ENCODE measurements at places on chromosomes 3 and 15.

GRCh38 chr3:132445817-132446216 is 28.5 kb downstream of the DNAJC13 start:
- DNase-seq = no peak

DNA sequence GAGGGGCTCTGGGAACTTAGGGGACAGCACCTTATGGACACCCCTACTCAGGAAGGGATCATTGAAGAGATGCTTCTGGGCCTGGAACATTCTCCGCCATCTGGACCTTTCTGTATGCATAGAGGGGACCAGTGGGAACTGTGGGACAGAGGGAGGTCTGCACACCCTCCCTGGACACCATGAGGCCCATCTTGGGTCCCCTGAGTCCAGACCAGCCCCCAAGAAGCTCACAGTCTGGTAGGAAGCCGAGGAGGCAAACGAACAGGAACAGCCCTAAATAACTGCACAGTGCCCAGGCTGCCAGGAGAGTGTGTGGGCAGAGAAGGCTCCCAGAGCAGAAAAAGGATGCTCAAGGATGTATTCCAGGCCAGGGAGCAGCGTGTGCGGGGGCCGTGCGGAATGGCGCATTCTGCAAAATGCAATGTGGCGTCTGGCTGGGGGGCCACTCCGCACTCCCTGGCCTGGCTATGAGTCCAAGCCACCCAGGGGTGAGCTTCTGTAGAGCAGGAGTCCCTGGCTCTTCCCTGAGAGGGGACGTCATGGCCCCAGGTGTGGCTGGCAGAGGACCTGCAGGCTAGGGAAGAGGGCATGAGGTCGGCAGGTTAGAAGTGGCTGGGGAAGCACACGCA is 24.5 kb upstream of the KLF13 start:
- DNase-seq = no peak

DNA sequence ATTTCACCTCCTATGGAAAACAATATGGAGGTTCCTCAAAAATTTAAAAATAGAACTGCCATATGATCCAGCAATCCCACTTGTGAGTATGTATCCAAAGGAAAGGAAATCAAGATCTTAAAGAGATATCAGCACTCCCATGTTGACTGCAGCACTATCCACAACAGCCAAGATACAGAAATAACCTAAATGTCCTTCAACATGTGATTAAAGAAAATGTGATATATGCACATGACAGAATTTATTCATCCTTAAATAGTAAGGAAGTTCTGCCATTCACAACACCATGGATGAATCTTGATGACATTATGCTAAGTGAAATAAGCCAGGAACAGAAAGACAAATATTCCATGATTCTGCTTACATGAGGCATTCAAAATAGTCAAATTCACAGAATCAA is 303.6 kb upstream of the LRRN1 start:
- DNase-seq = no peak

- no peak for DNase-seq
Observed at GRCh38 chr3:62951037-62951613, 75.9 kb upstream of the CADPS start.

- DNase-seq = no peak
Observed at GRCh38 chr3:121330634-121331033, 215.2 kb downstream of the POLQ start.

DNA sequence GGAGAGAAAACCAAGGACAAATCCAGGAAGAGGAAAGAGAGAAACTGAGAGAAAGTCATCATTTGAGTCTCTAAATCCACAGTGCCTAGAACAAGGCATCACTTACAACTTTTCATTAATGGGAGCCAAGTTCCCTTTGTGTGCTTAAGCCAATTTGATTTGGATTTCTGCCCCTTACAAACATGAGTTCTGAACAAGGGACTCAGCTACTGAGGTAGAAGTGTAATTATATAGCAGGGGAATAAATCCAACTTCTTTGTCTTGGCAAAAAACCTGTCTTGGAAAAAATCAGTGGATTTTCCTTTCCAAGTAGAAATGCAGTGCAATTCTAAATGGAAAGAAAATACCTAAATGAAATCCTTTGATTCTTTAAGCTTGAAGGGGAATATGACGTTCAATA is 307.2 kb upstream of the CNTN3 start:
- DNase-seq = no peak

GRCh38 chr3:129673012-129673411 is 66.5 kb upstream of the PLXND1 start:
- no peak for DNase-seq

DNA sequence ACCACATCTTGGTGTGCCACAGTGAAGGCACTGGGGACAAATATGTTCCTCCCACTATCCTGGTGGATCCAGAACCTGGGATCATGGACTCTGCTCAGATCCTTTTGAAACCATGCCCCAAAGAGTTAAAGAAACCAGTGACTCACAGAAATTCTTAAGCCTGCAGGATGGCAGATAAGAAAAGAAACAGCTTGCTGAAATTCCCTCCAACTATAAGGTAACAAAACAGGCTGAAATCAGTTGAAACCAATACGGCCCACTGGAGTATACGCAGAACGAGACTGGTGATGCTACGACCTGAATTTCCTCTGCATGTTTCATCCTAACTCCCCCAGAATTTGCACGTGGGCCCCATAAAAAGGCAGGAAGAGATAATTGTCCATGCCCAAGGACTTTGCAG is 209.6 kb downstream of the TJP1 start:
- no peak for DNase-seq

DNA sequence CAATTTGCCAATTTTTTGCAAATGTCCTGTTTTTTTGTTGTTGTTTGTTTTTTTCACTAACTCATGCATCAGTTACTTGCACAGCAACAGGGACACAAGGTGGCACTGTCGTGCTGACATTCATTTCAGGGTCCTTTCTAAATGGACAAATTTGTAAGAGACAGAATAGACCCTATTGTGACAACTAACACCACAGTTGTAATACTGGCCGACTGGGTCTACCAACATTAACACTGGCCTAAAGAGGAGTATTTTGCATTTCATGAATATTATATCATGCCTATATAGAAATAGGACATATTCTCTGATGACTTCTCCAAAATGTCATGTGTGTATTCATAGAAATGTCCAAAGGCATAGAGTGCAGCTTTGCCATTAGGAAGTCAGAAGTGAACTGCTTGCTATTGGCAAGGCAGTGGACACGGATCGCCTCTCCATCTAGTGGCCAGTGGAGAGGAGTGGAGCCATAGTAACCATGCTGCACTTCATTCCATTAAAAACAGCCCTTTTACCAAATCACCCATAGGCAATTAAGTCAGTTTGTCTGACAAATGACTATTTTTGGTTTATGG is 54.8 kb downstream of the ZBTB20 start:
- peak; percentile 46 for DNase-seq

- no peak for DNase-seq
Observed at GRCh38 chr15:68693071-68693470, 114.3 kb downstream of the CORO2B start.

GRCh38 chr3:47156396-47156795 is 7.5 kb downstream of the SETD2 start:
- DNase-seq = no peak

- no peak for DNase-seq
Observed at GRCh38 chr15:26166429-26166828, 303.3 kb upstream of the ATP10A start.

- DNase-seq = no peak
Observed at GRCh38 chr3:59777667-59778077, 727.8 kb upstream of the CFAP20DC start.

- DNase-seq = no peak
Observed at GRCh38 chr15:67165254-67166253, 88.9 kb downstream of the AAGAB start.

- no peak for DNase-seq
Observed at GRCh38 chr3:29880809-29881208, 599.9 kb downstream of the RBMS3 start.

DNA sequence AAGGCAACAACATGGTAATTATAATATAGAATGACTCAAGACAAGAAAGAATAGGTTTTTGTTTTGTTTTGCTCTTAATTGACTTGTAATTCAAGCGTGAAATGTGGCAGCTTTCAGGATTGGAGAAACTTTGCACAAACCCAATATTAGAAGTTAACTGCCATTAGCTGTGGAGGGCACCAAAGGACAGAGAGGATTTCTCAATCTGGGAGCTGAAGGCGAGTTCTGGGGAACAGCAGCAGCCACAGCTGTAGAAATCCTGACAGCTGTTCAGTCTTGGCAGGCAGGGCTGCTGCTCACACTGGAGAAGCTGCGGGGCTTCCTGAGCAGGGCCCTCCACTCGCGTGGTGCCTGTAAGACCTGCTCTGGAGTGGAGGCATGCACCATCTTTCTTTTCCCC is 182.2 kb upstream of the IL12A start:
- no peak for DNase-seq

- DNase-seq = no peak
Observed at GRCh38 chr15:45377609-45378148, 665 bp downstream of the GATM start.

DNA sequence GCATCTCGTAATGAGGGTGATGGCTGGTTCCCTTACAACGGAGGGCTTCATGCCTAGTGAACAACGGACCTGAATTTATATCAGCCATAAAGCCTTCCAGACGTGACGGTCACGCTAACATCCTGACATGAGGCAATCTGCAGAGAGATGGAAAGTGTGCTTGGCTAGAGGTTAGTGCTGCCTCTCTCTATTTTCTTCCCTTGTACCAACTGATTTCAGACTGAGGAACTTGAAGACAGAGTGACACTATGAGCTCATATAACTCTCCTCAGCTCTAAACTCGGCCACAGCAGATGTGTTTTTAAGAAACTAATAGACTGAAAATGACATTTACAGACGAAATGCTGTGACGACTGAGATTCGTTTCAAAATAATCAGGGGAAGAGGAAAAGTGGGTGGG is 122.4 kb downstream of the XXYLT1 start:
- DNase-seq = no peak

- DNase-seq = no peak
Observed at GRCh38 chr3:118505784-118506183, 528.9 kb downstream of the IGSF11 start.

GRCh38 chr3:126556637-126557414 is 1.9 kb downstream of the C3orf22 start:
- no peak for DNase-seq

- DNase-seq = no peak
Observed at GRCh38 chr3:179865861-179866505, 170.8 kb downstream of the PEX5L start.

- no peak for DNase-seq
Observed at GRCh38 chr3:52345521-52346109, 29.5 kb downstream of the DNAH1 start.
